Endothelial cell of umbilical vein (primary cell): ENCODE measurements at places on chromosomes 11 and 22. TPM values are rescaled to one million over a fixed set of nuclear protein-coding genes. Genes with fewer than 3 reads are reported as not detected.

DNA sequence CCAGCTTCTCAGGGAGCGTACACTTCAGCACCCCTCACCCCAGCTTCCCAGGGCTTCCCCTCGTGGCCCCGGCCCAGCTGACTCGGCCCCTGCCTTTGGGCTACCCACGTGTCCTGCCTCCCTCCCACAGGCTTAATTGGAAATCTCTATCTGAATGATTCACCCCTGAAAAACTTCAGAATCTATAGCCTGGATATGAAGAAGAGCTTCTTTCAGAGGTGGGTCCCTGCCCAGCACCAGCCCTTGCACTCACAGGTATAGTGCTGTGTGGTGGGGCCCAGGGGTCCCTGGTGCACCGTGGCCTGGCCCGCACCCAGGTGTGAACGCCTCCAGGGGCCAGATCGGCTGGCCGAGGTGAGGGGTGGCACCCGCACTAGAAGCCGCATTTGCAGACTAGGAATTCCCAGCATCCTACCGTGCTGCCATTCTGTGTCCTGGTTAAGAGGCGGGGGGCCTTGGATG is 38.4 kb downstream of the B3GAT1 start:
- DNase-seq = no peak

DNA sequence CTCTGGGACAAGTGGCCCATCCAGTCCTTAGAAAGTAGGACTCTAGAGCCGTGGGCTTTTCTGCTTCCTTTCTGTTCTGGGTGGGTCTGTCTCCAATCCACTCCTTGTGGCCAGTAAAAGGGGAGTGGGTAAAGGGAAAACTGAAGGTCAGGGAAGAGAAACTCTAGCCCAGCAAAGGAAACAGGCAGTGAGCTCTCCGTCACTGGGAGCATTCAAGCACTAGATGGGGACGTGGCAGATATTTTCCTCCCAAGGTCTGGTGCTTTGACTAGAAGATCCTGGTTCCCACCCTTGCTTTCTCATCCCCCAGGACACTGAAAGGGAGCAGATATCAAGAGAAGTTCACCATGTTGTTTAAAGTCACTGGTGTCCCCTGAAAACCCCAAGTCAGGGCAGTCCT is 42.2 kb downstream of the MACROD1 start:
- no peak for DNase-seq

DNA sequence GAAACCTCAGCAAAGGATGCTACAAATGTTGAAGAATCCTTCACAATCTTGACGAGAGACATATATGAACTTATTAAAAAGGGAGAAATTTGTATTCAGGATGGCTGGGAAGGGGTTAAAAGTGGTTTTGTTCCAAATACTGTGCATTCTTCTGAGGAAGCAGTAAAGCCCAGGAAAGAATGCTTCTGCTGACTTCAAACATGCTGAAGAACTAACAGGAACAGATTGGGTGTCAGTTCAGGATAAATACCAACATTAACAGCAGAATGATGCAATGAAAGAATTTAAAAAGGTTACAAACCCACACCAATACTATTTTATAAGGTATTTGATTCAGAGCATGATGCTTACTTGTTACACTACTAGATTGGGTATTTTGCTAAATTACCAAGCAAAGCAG is 33.9 kb downstream of the RAB39A start:
- DNase-seq = no peak

Gene CARNS1
- total RNA-seq = 0.16 and 0.35 TPM in 2 replicates

Gene CRYBB3
- 1.2 and 1.7 TPM in 2 replicates for total RNA-seq

Gene MMP8
- total RNA-seq = not detected in 2 replicates
